Hippocampal formation (tissue), 2 donors: ENCODE measurements at places on chromosomes 12 and 14.

DNA sequence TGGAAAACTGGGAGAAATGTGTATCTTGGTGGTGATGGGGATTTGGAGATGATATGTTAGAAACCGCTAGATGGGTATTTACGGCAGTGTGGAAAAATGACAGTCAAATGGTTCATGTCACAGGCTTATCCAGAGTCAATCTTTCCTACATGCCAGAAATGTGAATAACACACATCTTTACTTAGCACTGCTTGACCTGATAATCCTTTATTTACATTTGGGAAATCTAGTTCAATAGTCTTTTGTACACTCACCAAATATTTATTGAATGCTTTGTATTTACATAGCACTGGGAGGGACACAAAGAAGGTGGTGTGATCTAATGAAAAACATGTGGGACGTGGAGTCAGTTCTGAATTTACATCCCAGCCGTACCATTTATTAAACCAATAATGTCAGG, 208.2 kb downstream of the DIO2 start:
- DNase-seq: no peak

DNA sequence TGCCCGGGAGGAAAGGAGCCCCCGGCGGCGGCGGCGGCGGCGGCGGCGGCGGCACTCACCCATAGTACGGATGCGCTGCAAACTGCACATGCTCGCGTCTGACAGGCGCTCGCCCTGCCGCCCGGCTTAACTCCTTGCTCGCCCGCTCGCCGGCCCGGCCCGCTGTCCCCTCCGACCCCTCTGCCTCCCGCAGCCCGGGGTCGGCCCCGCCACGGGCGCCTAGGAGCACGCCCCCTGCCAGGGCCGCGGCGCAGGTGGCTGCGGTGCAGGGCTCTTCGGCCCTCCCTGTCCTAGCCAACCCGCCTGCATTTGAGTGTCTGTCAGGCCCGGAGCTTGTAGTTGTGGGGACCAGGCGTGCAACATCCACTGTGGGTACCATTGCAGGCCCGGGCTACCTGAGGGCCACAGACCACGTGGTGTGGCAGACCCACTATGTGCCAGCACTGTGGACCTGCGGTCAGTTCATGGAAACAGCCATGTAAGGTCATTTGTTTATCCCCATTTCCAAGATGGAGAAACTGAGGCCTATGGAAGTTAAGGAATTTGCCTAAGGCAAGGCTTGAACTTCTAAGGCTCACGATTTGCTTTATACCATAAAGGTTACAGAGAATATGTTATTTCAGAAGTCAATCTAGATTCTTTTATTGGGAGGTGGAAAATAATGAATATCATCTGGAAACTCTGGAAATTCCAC, 17.6 kb upstream of the PLEKHH1 start:
- no peak for DNase-seq

GRCh38 chr12:114770323-114770722, 86.3 kb upstream of the TBX3 start:
- no peak for DNase-seq

DNA sequence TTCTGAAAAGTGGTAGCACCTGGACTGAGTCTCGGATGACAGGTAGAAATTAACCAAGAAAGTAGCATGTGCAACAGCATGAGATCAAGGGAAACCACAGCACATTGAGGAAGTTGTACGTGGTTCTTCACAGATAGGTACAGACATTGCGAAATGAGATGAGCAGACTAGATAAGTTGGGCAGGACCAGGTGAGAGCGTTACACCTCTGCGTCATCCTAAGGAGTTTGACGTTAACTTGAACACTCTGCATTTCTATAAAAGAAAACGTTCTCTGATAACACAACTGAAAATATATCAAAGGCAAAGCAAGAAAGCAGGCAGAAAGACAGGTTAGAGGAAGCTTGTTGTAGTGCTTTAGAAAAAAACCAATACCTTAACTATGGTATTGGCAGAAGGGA, 98.5 kb upstream of the RASSF8 start:
- DNase-seq: no peak

DNA sequence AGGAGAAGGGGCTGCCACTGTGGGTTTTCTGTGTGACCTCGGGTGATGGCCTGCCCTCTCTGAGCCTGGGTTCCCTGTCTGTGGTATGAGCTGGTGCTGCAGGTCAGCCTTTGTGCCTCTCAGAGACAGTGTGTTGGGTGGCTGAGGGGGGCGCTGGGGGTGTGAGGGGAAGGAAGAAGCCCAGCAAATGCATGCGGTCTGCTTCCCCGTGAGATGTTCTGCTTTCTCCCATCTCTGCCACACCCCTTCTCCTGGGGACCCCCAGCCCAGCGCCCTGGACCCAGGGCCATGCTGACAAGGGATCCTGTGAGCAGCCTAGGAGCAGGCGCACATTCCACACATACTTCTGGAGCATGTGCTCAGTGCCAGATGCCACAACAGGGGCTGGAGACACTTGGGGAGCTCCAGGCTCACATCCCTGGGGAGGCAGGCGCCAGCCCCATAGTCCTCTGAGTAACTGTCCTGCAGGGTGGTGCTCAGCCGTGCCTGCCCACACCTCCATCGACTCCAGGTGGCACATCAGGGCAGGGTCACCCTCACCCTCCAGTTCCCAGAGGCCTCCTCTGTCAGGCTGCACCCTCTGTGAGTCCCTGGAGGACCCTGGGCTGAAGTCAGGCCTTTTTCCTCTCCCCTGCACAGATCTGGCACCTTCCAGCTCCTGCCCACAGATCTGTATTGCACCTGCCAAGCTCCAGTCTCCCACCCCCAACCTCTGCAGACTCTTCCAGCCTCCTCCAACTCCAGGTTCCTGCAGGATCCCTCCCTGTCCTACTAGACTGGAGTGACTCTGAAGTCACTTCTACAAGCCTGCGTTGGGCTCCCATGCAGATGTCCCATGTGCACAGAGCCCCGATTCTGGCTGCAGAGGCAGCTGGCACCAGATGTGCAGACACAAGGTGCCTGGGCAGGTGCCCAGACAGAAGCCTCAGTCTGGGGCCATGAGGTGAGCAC, 205.6 kb downstream of the KIF26A start:
- no peak for DNase-seq

DNA sequence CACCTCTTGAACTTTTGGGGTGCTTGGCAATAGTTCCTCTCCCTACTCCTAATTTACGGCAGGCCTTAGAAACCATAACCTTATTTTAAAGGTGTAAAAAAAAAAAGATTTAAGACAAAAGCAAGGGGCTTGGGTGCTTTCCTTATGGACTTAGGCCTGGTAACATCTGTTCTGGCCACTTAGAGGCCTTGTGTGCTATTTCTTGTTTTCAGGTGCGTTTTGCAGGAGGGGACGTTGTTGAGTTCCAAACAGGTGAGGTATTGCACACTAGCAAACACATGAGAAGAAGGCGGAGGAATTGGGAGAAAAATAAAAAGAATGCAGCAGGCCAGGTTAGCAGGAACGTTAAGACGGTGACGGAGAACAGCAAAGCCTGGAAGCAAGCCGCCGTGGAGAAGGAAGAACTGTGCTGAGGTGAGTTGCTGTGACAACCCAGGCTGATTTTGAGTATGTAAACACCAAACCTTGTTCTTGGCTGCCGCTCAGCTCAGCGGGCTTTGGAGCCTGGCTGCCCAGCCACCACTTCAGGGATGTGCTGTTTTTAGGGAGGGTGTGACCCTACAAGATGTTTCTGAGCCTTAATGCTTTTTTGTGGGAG, 17.3 kb downstream of the EMG1 start:
- DNase-seq: no peak

- no peak for DNase-seq
Measured at GRCh38 chr12:127282786-127283565, 984.0 kb upstream of the TMEM132C start.

GRCh38 chr12:66467932-66468331, 165.6 kb downstream of the HELB start:
- DNase-seq: no peak

GRCh38 chr12:90129366-90130030, 420.9 kb upstream of the ATP2B1 start:
- DNase-seq: no peak

DNA sequence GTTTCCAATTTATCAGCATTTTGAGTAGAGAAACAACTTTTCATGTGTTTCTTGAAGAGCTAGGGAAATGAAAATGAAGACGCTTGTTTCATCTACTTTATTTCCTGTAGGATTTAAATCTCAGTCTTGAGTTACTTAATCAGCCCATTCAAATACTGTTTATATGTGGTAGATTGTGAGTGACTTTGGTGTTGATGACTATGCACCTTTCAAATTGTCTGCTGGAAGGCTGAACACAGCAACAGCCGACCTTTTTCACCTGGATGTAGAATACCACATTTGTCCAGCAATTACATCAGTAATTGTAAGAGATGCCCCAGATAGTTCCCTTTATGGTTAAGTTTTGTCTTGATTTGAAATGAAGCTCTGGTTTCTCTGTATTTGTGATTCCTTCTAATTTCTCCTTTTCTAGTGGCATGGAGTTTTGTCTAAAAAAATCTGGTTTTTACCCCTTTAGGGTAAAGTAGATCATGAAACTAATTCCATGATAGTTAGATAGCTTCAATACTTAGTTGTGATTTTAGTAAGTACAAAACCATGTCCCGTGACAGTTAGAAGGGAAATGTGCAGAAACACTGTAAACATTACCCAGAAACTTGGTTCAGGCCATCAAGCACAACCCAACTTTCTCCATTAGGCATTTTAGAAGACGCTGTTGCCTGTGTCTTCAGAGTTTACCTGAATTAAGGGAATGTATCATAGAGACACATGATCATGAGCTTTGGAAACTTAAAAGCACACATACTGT, 165.0 kb downstream of the SRGAP1 start:
- DNase-seq: no peak

DNA sequence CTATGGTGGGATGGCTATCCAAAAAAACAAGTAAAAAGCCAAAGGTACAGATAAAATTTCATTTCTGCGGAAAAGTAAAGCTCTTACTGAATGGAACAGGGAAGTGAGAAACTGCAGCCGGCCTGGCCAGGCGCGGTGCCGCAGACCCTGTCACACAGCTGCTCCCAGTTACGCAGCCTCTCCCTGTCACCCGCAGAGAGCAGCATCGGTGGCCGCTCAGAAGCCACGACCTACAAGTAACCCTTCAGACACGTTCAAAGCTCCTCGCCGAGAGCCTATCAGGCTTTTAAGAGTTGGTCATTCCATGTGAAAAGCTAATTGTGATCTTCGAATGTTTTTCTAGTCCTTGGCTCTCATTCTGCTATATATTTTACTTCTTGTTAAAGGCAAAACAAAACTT, 11.0 kb upstream of the ANKLE2 start:
- no peak for DNase-seq

GRCh38 chr12:109952160-109952858, 43.9 kb downstream of the GIT2 start:
- DNase-seq: peak; percentile 14

DNA sequence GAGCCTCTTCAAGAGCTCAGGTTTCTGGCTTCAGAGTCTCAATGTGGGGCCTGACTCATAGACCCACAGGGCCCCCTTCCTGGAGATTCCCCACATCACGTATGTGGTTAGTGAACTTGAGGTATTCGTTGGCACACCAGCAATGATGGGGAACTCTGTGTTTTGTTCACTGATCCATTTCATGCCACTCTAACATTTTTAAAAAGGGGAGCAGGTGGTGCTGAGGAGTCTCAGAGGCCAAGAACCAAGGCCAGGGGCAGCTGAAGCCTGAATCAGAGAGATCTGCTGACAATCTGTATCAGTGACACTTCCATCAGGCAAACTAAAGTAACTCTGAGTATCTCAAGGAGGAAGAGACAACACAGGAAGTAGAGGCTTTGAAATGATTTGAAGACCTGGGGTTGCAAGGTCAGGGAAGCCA, 323.4 kb downstream of the VRK1 start:
- no peak for DNase-seq

GRCh38 chr12:91319071-91319760, 136.6 kb upstream of the DCN start:
- no peak for DNase-seq

DNA sequence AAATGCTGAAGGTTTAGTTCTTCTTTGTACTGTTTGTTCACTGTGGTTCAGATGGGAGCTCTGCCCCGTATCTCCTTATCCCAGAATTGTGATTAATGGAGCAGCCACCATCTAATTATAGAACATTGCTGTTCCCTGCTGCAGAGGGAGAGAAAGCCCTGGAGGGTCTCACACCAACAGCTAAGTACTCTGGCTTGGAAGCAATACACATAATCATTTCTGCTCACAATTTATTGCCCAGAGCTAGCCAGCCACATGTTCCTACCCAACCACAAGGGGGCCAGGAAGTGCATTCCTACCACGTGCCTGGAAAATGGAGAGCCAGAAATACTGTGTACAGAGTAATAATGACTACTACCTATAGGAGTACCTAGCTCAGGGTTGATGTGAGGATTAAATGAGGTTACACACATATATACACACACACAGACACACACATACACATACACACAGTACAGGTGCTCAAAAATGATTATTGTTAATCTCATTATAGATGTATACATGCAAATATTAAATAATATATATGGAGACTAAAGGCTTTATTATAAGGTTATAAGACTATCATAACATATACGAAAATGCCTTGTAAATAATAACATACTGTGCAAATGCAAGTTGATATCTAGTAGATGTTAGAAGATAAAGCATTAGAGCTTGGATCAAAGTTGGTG, 22.3 kb downstream of the MSRB3 start:
- no peak for DNase-seq

- DNase-seq: no peak
Measured at GRCh38 chr12:121574025-121574424, 6.8 kb downstream of the KDM2B start.

- DNase-seq: peak; percentile 57
Measured at GRCh38 chr12:131209082-131210070, 255.7 kb downstream of the ADGRD1 start.

DNA sequence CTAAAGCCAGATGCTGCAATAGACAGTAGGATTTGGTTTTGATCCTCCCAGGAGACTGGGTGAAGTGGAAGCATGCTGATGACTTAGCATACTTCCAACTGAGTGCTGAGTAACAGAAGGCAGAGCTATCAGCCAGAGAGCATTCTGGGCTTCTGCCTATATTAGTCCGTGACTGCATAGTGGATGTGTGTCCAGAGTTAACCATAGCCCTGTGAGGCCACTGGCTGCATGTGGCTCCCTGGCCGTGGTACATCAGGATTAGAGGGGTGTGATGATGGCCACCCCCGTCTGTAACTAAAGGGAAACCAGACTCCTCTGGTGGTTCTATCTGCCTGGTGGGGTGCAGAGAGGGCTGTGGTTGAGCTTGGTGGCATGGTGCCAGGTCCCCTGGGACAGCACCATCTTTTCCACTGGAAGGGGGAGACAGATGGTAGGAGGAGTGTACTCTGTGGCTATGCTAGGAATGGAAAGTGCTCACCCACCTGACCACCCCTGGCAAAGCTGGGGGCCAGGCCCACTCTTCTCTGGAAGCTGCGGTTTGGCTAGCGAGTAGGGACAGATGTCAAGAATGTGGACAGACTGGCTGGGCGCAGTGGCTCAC, 27.4 kb downstream of the ABCD4 start:
- no peak for DNase-seq
